ENCODE measurements at places on chromosomes 3 and 15.

DNA sequence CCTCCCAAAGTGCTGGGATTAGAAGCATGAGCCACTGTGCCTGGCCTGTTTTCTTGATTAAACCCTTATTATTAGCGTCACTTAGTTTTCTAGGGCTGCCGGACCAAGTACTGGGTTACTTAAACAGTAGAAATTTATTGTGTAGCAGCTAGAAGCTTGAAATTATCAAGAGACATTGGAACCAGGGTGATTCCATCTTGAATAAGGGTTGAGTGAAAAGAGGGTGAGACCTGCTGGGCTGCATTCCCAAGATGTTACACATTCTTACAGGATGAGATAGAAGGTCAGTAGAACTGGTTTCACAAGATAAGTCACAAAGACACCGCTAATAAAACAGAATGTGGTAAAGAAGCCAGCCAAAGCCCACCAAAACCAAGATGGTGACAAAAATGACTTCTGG is 18.6 kb upstream of the FSTL1 start:
- no peak for DNase-seq

DNA sequence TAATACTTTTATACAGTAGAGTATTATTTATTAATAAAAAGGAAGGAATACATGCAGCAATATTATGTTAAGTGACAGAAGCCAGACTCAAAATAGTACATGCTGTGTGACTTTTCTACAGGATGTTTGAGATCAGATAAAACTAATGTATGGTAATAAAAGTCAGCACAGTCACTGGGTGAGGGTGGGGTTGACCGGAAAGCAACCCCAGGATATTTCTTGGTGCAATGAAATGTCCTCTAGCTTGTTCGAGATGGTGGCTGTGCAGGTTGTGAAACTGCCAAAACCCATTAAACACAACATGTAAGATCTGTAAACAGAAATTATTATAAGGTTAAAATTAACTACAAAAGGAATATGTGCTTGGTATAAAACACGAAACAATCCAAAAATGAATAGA is 20.8 kb upstream of the ALDH1L1 start:
- DNase-seq = no peak

- DNase-seq = no peak
These were observed 248.5 kb upstream of the ONECUT1 start for GRCh38 chr15:53038655-53038941.

GRCh38 chr3:170707899-170708298 is 122.0 kb upstream of the SLC7A14 start:
- no peak for DNase-seq

- no peak for DNase-seq
These were observed 1.1 kb downstream of the SSR3 start for GRCh38 chr3:156553705-156554356.

DNA sequence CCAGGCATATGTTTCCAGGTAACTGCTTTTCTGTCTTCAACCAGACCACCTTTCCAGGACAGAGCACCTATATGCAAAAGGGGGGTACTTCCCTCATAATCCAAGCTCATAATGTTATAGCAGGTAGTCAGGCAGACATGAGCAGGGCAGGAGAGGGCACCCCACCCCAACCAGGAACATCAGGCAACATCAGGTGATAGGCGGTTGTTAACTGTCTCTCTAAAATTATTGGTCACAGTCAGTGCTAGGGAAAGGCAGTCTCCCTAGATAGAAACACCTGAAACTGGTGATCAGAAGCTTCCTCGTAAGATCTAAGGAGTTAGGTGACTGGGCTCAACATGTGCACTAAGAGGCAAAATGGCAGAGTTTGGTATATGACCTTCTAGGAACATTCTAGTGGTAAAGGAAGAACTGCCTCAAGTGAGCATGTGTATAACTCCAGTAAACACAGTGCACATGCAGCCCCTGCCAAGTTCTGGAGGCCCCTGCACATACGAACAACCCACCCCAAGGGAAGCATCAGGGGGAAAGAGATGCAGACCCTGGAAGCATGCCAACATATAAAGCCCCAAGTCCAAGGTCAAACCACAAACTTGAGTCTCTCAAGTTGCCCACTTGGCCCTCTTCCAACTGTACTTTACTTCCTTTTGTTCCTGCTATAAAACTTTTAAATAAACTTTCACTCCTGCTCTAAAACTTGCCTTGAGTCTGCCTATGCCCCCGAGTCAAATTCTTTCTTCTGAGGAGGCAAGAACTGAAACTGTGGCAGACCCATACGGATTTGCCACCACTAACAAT is 270.9 kb downstream of the ULK4 start:
- DNase-seq = no peak

GRCh38 chr3:160448845-160449635 is 546 bp downstream of the TRIM59 start:
- DNase-seq = no peak

DNA sequence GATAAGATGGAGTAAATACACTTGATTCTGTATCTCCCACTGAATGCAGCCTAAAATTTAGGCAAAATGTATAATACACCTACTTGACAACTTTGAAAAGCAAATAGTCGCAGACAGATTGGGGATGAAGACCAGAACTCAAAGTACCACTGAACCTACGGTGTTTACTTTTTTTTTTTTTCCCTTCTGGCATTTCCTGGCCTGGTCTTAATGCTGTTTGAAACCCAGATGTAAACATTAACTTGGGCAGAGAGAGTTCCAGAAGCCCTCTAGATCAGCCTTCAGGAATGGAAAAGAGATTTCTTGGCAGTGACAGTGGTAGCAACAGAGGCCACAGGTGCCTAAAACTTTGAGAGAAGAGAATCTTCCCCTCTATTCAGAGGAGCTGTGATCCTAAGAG is 27.8 kb downstream of the ALPK3 start:
- no peak for DNase-seq

GRCh38 chr3:141367038-141367730 is 1.1 kb upstream of the ZBTB38 start:
- no peak for DNase-seq

- DNase-seq = no peak
These were observed 214.5 kb downstream of the RPLP1 start for GRCh38 chr15:69666921-69667811.

DNA sequence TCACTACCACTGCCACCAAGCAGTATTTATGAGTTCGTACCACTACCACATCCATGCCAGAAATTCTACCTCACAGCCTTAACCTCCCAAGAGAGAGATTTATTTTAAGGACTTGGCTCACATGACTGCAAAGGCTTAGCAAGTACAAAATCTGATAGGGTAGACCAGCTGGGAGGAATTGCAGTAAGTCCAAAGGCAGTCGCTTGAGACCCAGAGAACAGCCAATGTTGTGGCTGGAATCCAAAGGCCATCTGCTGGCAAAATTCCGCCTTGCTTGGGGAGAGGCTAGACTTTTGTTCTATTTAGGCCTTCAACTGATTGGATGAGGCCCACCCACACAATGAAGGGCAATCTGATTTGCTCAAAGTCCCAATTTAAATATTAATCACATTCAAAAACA is 101.4 kb upstream of the STT3B start:
- no peak for DNase-seq

DNA sequence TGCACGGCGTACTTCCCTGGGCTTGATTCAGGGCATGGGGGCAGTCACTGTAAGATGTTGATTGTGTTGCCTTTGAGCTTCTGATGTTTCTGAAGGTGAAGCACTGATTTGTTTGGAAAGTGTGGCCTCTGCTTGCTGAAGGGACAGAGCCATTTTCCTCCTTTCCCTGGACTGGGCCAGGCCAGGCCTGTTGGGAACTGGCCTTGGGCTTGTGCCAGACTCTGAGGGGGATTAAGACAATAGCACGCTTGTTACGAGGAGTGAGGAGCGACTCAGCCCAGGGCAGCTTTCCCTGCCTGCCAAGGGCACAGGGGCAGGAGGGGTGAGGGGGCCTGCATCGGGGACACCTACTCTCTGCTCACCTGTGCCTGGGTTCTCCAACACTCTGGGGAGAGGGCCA is 42.9 kb downstream of the LINGO1 start:
- no peak for DNase-seq

DNA sequence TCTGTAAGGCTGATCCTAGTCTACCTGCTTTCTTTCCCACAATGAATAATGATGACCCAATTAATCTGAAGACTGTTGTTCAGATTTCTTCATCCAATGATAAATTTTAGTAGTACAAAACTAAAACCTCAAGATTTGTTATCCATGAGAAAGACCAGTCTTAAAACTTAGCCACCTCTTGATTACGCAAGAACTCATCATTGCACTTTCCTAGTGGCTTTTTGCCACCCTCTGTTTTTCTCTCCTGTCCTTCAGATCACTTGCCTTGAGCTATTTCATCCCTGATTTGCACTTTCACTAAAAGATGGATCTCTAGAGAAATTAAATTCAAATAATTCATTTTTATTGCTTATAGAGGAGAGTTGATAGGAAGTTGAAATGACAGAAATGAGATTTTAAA is 142.7 kb upstream of the RBMS3 start:
- no peak for DNase-seq

- DNase-seq = no peak
These were observed 71.3 kb upstream of the THSD4 start for GRCh38 chr15:71044006-71044405.

DNA sequence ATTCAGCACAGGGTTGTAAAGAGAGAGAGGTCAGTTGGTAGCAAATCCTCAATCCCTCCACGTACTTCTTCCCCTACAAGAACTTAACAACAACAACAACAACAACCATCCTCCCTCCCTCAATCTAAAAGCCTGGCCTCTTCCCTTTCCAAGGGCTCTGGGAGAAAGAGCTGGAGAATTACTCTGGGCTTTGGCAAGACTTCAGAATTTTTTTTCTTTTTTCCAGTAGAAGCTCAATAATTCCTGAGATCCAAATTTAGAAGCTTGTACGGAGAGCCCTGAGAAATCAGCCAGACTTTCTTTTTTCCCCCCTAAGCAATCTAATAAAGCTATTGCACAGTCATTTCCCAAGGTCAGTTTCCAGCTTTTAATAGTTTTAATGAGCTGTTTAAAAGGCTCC is 95.8 kb upstream of the CACNA2D3 start:
- DNase-seq = no peak

GRCh38 chr3:30400926-30401325 is 205.5 kb upstream of the TGFBR2 start:
- DNase-seq = no peak

- no peak for DNase-seq
These were observed 72.3 kb downstream of the SLCO3A1 start for GRCh38 chr15:91925794-91926193.

DNA sequence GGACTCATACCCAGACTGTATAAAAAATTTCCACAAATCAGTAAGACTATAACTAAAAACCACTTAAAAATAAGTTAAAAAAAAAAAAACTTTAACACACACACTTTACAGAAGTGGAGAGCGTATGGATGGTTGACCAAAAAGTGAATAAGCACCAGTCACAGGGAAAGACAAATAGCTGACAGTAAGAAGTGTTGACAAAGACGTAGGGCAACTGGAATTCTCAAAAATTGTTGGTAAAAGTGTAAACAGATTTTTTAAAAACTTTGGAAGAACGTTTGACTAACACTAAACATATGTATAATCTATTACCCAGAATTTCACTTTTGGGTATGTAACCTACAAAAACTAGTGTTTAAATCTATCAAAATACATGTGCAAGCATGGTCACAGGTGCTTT is 73.7 kb downstream of the TMEM212 start:
- no peak for DNase-seq

DNA sequence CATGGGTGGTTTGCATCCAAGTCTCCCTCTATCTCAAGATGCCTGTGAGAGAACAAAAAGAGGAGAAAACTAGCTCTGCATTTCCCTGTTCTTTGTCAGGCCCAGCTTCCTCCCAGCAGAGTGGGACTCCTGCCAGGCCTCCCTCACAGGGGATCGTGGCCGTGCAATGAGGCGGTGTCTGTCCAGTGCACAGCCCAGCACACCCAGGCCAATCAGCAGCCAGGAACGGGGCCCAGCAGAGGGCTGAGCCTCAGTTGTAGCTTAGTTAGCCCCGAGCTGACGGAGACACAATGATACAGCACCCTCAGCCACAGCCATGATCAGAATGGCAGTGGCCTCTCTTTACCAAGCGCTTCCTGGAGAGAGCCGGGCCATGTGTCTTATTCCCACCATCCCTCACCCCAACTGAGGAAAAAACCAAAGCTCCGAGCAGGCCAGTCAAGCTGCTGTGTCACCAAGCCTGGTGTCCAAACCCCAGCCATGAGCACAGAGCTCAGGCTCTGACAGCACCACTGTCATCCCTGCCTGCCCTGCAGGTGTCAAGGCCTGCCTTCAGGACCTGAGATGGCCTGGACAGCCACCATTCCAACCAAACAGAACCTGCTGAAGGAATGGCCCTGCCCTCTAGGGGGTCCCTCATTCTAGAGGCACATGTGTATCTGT is 71.1 kb downstream of the DNAJB8 start:
- DNase-seq = no peak

DNA sequence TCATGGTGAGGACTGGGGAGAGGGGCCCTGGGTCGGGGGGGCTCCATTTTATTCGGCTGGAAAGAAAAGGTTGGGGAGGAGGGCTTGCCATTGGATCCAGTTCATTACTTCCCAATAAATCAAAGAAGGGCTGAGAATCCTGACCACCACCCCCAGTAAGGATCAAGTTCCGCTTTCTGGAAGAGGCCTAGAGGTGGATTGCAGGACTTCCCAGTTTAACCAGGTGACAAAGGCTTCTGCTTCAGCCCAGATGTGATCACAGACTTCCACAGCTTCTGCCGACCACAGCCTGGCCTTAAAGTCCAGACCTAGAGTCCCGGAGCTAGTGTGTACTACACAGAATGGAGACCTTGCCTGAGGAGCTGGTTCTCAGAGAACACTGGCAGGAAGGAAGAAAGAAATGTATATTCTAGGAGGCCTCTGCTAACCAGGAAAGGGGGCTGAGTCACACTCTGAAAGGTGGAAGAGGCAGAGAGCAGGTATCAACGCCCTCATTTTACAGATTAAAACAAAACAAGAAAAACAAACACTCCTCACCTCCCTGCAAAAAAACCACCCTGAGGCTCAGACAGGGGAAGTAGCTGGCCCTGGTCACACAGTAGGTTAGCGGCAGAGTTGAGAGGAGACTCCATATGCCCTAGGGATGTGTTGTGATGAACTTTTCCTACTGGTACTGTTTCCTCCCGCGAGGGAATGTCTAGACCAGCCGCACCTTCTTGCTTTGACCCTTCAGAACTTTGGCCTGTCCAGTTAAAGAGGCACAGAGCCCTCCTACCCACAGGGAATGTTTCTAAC is 1.1 kb upstream of the CEMIP start:
- no peak for DNase-seq

- no peak for DNase-seq
These were observed 148.5 kb upstream of the NAALADL2 start for GRCh38 chr3:174710612-174711011.

GRCh38 chr3:177611752-177612334 is 414.6 kb upstream of the TBL1XR1 start:
- no peak for DNase-seq

GRCh38 chr3:165640970-165641369 is 196.3 kb downstream of the BCHE start:
- no peak for DNase-seq

GRCh38 chr3:104396974-104397669 is 969.6 kb upstream of the ALCAM start:
- no peak for DNase-seq

- DNase-seq = no peak
These were observed 64.1 kb downstream of the CDIN1 start for GRCh38 chr15:36643551-36643950.
